NCI-H2029 treated with DMSO at 0.1 percent for 48 hours (cell line): ENCODE measurements at places on chromosomes 16 and 17.
A peak's percentile ranks its signal among the peaks of the same experiment; 100 is the strongest.

DNA sequence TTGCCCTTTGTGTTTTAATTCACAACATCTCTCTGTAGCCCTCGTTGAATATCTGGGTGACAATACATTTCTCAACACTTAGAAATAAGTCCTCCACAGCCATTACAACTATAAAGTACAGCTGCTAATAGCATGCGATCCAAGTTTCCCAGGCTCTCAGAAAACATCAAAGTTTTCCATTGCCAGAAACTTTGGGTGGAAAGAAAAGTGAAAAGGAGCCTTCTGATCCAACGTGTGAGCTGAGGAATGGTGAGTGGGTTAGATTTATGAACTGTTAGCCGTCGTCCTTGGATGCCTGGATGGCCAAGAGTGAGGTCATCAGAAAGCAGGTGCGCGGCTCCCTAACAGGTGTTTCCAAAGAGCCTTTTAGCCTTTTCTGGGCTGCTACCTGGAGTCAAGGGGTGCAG lies 258.0 kb downstream of the PMP22 start:
- no peak for DNase-seq

DNA sequence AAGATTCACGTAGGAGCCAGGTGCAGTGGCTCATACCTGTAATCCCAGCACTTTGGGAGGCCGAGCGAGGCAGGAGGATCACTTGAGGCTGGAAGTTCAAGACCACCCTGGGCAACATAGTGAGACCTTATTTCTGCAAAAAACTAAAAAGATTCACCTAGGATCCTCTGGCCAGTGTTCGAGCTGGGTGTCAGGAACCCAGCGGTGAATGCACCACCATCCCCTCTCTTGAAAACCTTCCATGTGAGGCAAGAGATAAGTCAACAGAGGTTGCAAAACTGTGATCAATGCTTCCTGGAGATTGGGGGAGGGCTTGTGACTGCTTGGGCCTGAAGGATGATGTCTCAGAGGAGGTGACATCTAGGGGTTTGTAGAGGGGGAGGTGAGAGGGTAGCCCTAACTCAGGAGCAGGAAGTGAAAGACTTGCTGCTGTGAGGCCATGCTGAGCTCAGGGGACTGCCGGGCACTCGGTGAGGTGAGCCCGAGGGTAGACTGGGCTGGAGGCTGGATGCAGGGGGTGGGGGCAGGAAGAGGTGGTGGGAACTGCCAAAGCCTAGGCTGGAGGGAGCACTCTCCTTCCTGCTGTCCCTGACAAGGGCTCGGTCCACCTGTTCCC lies 11.7 kb downstream of the GJD3 start:
- no peak for DNase-seq

- DNase-seq: peak; percentile 31
Observed at GRCh38 chr17:30093463-30094147, 23.0 kb upstream of the NSRP1 start.

DNA sequence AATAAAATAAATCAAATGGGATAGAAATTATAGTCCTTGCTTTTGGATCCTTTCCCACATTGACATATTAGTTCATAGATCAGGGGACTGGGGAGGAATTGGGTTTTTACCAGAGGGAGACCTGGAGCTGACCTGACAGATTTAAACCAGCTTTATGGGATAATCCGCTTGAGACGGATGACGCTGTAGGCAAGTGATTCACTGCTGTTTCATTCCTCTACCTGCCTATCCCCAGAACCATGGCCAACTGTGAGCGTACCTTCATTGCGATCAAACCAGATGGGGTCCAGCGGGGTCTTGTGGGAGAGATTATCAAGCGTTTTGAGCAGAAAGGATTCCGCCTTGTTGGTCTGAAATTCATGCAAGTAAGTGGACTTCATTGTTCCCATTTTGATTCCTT lies 2.1 kb downstream of the NME1 start:
- DNase-seq: no peak

DNA sequence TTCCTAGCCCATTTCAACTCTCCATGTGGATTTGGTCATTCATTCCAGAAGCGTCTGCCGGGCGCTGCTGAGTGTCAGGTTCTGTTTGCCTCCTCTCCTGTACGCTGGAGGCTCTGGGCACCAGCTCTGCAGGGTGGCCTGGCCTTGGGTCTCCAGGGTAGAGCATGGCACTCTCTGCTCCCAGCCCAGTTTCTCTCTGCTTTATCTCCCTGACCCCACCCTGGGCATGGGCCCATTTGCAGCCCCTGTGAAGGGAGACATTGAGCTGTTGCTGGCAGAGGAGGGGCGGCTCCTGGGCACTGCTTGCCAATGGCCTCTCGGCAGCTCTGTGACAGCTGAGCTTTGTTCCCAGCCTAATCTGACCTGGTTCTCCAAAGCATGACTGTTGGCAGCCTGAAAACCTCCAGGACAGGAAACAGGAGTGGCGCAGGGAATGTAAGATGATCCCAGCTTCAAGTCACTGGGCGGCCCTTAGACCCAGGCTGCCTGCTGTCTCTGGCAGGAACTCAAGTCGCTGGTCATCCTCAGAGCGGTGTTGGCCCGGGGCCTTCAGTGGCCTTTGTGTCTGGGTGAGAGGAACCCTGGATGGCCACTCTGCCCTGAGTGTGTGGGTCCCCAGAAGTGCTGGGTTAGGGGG lies 146.8 kb downstream of the SEC14L1 start:
- peak; percentile 65 for DNase-seq

- no peak for DNase-seq
Observed at GRCh38 chr16:50323335-50324011, 45.3 kb downstream of the BRD7 start.

DNA sequence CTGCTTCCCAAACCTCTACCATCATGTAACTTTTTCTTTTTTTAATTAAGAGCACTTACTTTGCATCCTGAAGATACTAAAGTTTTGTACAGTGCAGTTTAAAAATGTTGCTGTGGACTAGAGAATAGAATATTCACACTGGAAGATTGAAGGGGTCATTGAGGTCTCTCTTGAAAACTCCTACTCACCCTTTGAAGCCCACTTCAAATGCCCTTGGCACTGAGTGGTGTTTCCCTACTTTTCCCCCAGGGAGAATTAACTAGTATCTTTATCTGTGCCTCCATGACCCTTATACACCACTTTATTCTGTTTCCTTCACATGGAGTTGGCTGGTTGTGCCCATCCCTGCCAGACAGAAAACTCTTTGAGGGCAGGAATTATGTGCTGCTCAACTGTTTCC lies 19.6 kb upstream of the CRHR1 start:
- no peak for DNase-seq

- DNase-seq: peak; percentile 61
Observed at GRCh38 chr16:23410176-23410575, 42.8 kb downstream of the COG7 start.

GRCh38 chr16:52363082-52363481 lies 183.9 kb downstream of the TOX3 start:
- DNase-seq: no peak

DNA sequence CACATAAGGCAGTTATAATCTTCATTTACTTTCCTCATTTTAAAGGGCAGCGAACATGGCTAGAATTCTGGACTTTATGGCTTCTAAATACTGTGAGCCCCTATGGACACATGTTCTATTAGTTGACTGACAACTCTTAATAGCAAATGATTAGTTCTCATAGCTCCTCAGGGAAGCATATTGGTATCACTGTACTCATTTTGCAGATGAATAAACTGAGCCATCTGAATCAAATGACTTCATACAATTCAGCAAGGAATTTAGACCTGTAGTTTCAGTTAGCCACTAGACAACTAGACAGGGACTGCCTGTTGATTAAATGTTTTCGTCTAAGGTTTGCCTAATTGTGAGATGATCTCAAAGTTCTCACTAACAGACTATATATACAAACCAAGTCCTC lies 9.7 kb downstream of the TOB1 start:
- no peak for DNase-seq

DNA sequence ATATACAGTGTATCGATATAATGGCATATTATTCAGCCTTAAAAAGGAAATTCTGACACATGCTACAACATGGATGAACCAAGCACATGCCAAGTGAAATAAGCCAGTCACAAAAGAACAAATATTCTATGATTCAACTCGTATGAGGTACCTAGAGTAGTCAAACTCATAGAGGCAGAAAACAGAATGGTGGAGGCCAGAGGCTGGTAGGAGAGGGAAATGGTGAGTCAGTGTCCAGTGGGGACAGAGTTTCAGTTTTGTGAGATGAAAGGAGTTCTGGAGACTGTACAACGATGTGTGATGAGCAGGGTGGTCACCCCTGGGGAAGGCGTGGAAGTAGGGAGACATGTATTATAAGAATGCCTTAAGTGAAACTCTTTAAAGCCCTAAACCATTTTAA lies 39.9 kb downstream of the RNF157 start:
- DNase-seq: no peak

DNA sequence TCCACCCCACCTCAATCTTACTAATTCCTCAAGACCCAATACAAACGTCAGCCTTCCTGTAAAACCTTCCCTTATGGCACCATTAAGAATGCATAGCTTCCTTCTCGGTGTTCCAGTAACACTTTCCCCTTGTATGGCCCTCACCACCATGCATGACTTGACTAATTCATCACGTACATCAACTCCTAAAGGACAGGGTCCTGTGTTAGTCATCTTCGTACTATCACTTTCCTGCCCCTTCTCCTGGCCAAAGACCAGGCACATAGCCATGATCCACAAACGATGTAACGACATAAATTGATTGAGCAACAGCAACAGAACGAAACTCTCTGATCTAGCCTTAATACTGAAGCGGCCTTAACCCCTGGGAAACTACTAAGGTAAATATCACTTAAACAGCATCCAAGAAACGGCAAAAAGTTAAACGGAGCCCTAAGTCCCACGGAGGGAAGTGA lies 612 bp downstream of the PSMD12 start:
- DNase-seq: no peak

DNA sequence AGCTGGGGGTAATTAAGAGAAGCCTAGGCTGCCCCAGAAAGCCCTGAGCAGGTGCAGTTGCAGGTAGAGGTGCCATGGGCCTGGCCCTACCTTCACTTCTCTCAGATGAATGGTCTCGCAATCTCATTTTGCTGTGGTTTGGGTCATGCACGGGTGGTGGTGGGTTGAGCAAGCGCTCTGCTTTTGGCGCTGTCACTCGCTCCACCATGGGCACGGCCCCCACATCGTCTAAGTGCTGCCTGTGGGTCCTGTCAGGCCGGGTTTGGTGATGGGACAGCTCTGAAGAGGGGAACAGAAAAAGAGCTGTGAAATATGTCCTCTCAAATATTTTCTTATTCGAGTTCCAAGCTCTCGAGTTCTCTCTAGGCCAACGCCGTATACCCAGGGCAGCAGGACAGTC lies 39.9 kb downstream of the STH start:
- DNase-seq: no peak

DNA sequence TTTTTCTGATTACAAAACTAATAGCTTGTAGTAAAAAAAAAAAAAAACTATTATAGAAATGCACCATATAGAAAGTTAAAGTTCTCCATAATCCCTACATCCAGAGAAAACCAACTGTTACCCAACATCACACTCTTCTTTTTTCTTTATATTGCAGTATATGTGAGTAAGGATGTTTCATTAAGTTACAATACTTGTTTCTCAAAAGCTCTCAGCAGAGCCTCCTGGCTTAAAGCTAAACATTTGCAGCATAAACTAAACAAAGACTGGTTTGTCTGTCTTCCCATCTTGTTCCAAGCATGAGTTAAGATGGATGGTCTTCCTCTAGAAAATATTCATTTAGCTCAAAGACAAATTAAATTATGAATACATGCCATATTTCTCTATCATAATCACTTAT lies 25.2 kb downstream of the GRB2 start:
- no peak for DNase-seq
